ENCODE measurements at places on chromosomes 5 and 9.

- DNase-seq: no peak
Measured at GRCh38 chr5:14171046-14171445, 27.9 kb downstream of the TRIO start.

- no peak for DNase-seq
Measured at GRCh38 chr9:93129286-93129685, 4.8 kb downstream of the NINJ1 start.

GRCh38 chr9:25282946-25283345 is 395.3 kb downstream of the TUSC1 start:
- DNase-seq: no peak

DNA sequence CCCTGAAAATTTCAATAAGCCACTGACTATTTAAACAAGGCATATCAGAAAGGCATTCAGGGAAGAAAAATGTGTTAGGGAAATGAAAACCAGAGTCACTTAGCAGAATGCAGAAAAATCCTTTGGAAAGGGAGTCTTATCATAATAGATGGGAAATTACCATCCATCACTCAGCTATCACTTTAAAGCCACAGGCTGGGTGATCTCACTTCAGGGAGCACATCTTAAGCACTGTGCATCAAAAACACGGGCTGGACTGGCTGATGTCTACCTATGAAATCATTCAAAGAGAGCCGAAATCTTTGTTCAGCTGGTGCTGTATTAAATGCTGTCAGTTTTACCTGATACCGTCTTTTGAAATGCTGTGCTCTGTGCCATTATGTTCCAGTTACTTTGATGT is 73.5 kb downstream of the C9orf57 start:
- no peak for DNase-seq

DNA sequence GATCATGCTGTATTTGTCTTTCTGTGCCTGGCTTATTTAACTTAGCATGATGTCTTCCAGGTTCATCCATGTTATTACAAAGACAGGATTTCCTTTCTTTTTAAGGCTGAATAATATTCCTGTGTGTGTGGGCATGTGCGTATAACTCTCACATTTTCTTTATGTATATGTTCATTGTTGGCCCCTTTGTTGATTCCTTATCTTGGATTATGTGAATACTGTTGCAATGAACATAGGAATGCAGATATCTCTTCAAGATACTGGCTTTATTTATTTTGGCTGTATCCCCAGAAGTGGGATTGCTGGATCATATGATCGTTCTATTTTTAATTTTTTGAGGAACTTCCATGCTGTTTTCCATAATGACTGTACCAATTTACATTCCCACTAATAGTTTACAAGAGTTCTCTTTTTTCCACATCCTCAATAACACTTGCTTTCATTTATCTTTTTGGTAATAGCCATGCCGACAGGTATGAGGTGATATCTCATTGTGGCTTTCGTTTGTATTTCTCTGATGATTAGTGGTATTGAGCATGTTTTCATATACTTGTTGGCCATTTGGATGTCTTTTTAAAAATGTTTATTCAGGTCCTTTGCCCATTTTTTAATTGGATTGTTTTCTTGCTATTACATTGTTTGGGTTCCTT is 38.0 kb downstream of the CREBRF start:
- DNase-seq: peak; percentile 88

DNA sequence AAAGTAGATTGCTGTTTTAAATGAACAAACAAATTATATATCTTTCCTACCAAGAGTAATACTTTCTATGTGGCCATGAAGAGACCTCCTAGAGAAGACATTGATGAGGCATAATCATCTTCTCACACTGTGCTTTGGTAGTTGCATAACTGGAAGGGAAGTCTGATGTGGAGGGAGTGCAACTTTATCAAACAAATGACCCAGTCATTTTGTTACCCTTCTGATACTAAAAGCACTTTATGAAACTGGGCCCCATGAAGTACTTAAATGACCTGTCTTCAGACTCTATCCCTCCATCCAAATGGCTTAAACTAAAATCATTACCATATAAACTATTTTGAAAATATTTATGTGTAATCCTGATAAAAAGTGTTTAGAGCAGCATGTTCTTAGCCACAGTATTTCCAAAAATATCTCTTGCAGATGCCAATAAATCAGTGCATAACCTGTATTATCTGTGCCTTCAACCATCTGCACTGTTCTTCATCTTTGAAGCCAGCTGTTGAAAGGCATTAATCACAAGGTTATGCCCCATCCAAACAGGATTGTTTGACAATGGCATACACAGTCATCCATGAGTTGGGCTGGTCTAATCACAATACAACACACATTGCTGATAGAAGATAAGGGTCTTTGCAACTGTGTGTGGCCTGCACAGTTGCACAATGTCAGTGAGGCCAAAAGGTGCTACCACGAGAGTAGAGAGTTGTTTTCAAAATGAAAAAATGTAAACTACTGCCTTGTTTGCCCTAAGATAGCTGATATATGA is 31.9 kb upstream of the MIER3 start:
- DNase-seq: no peak
